ENCODE measurements at places on chromosomes 7 and 10. TPM values are rescaled to one million over a fixed set of nuclear protein-coding genes. Genes with fewer than 3 reads are reported as not detected.

The AOC1 gene
- total RNA-seq = not detected

DNA sequence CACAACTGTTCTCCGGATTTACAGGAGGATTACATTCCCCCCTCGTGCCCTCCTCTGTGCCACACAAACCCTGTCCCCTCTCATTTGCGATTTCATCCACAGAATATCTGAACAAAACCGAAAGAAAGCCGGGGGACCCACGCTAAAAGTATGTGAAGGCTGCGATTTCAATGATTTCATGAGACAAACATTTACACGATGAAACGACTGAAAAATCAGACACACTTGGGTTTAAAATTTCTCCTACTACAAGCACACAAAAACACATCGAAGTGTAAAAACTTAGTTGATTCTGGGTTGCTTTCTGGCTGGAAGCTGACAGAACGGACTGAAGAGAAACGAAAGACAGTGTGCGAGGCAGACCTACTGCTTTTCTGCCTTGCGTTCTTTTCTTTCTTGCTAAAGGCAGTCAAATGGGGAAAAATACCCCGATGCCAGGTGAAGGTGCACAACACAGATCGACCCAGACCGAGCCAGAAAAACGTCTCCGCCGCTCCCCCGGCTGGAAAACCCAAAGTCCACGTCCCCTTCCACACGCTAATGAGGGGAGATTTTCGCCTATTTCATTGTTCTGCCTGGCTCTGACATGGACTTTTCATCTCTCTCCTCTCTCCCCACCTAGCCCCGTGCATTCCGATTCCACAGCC, 1.2 kb downstream of the HIPK2 start:
- H3K27ac ChIP-seq = peak overlapping the region; percentile 99
- H3K4me3 ChIP-seq = peak overlapping the region; percentile 99
- H3K27me3 ChIP-seq = no peaks in the 10 kb centered on the region
- peak; percentile 61 for DNase-seq
- peaks cover 32% of the 10 kb centered on the region for H3K36me3 ChIP-seq
- H3K4me1 ChIP-seq = peaks cover 62% of the 10 kb centered on the region

- no peaks in the 10 kb centered on the region for H3K27me3 ChIP-seq
- peaks cover 29% of the 10 kb centered on the region for H3K4me1 ChIP-seq
- peak; percentile 15 for DNase-seq
- peak overlapping the region; percentile 65 for H3K27ac ChIP-seq
- H3K36me3 ChIP-seq = peaks cover 5% of the 10 kb centered on the region
- H3K4me3 ChIP-seq = no peak overlapping the region
Observed at GRCh38 chr7:150408393-150409299, 29.5 kb downstream of the ZNF775 start.

The AKR1C8 gene
- total RNA-seq = 0.38 TPM

The CFAP43 gene
- not detected for total RNA-seq

DNA sequence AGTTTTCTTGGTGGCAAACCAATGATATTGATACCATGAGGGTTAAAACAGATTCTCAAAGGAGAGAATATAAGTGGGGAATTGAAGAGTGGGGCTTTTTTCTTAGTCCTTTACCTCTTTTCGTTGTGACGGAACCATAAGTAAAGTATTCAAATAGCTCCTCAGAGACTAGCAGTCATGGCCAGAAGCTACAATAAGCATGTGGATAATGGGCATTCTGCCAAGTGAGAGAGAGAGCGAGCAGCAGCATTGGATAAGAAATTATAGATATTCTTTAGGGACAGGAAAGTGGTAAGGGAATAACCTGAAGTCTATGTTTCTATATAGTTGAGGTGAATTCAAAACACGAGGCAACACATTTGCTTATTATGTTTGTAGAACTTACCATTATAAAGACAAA, 235.1 kb downstream of the SEMA3E start:
- no peaks in the 10 kb centered on the region for H3K36me3 ChIP-seq
- H3K27ac ChIP-seq = no peak overlapping the region
- H3K4me3 ChIP-seq = no peak overlapping the region
- no peaks in the 10 kb centered on the region for H3K4me1 ChIP-seq
- H3K27me3 ChIP-seq = no peaks in the 10 kb centered on the region
- DNase-seq = no peak

GRCh38 chr10:68330852-68331454, 911 bp upstream of the HNRNPH3 start:
- peaks cover 4% of the 10 kb centered on the region for H3K27me3 ChIP-seq
- no peak for DNase-seq
- peaks cover 36% of the 10 kb centered on the region for H3K4me1 ChIP-seq

GRCh38 chr7:142298627-142299026, 40.8 kb upstream of the PRSS58 start:
- DNase-seq = no peak
- H3K27me3 ChIP-seq = peaks cover 19% of the 10 kb centered on the region
- no peak overlapping the region for H3K27ac ChIP-seq
- H3K4me3 ChIP-seq = no peak overlapping the region

GRCh38 chr7:55154096-55154495, 135.3 kb downstream of the EGFR start:
- H3K27me3 ChIP-seq = peaks cover 14% of the 10 kb centered on the region
- peaks cover 6% of the 10 kb centered on the region for H3K4me1 ChIP-seq
- no peak for DNase-seq
- H3K36me3 ChIP-seq = no peaks in the 10 kb centered on the region

- H3K4me1 ChIP-seq = peaks cover 39% of the 10 kb centered on the region
- no peaks in the 10 kb centered on the region for H3K27me3 ChIP-seq
- no peak overlapping the region for H3K4me3 ChIP-seq
Observed at GRCh38 chr7:130419658-130420057, 21.2 kb downstream of the CEP41 start.

The GCC1 gene
- total RNA-seq = 21.8 TPM

All from natural killer cell treated with Interleukin-12 subunit alpha and Interleukin-12 subunit beta and Interleukin-15 and Interleukin-18, amount 100 ng/mL, for 72 hours (primary cell).